ENCODE measurements at places on chromosomes 4 and X.

DNA sequence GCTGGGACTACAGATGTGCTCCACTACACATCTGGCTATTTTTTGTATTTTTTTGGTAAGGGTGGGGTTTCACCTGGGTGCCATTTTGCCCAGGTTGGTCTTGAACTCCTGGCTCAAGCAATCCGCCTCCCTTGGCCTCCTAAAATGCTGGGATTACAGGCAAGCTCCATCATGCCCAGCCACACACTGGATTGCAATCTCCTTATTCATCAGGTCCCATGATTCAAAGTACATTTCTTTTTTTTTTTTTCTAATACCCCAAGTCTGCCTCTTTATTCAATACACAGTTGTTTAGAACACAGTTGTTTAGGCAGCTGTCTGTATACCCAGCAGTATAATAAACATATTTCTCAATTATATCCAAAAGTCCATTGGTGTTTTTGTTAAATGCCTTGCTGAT is 130.3 kb upstream of the ARSJ start:
- DNase-seq, result no peak

GRCh38 chr4:136562834-136563233 is 969.5 kb downstream of the PCDH18 start:
- peak; percentile 67 for DNase-seq

GRCh38 chr4:129545599-129546278 is 449.8 kb downstream of the C4orf33 start:
- DNase-seq, result peak; percentile 18

DNA sequence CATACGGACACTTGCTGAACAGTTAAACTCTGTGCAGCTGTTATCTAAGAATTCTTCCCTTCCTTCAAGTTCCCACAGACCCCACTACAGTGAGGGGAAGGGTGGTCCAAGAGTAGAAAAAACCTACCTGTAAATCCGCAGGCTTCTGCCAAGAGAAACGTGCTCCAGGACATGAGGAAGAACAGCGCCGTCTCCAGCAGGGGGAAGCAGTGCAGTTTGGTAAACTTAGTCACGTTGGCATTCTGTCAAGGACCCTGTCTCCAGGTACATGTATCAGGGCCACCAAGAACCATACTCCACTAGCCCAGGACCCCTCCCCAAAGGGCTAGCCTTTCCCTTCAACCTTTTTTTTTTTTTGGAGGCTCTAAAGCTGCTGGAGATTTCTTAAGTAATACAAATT is 79.9 kb downstream of the CHST7 start:
- DNase-seq, result no peak

DNA sequence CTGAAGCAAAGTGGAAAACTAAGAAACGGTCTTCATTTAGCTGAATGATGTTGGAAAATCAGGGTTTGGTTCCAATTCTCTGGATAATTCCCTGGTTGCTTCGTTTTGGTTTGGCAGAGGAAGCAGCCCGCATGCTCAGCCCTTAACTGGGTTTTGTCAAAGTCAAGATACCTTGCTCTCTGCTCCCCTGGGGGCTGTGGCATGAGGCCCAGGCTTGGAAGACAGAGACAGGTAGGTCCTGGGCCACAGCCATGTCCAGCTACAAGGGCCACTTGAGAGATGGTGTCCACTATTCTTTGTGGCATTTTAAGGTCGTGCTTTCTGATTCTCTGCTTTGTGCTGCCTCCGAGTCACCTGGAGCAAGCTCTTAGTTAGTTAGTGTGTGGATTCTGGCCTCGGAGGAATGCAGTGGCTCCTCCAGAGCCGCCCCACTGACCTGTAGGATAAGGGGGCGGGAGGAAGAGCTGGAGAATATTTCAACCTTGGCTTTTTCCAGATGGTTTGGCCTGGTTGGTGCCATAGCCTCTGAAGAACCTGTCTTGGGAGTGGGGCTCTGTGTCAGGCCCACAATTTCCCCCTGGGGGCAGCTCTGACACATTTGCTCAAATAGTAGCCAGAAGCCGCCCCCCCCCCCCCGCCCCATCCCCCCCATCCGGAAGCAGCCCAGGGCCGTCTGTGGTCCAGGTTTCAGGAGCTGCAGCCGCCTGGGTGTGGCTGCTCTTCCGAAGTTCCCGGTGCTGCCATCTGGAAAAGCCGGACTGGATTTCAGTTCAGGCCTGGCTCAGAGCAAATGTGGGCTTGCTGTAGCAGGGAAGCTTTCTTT is 147.1 kb downstream of the NHS start:
- DNase-seq, result peak; percentile 44
